SW480 (cell line): ENCODE measurements at places on chromosomes 4 and X.

DNA sequence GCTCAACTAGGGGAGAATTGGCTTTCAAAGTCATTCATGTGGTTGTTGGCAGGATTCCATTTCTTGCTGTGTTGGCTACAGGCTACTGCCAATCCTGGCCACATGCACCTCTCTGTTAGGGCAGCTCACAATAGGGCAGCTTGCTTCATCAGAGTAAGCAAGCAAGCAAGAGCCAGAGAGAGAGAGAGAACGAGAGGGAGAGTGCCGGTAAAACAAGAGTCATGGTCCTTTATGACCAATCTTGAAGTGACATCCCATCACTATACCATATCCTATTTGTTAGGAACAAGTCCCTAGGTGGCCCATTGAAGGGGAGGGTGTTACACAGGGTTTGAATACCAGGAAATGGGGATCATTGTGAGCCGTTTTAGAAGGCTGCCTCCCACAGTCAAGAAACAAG, 33.0 kb upstream of the TLR2 start:
- DNase-seq = no peak

DNA sequence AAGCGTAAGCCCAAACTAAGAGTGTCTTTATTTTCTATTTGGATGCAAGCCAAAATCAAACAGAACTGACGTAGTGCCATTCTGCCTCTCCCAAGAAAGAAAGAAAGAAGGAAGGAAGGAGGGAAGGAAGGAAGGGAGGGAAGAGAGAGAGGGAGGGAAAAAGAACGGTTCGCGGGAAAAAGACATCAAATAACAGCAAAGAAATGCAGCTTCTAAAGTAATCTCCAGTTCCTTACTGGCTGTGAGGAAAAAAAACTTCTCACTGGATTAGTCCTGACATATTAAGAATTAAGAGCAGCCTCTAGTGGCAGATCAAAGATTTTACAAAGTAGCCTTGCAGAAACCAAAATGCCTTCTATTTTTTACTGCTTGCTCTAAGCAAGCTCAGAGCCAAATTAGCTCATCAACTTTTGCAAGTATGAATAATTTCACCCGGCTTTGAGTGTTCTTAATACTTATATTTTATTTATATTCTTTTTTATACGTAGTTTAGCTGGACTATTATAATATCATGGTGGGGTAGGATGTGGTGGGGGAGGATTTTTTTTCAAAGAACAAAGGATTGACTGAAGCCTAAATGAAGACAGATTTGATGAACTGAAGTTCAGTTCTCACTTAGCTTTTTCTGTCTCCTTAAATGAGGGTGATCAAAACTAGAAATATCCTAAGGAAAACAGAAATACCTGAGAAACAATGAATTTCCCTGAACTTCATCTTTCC, 36.6 kb downstream of the PITX2 start:
- DNase-seq = peak; percentile 37

GRCh38 chr4:80225595-80225994, 28.3 kb downstream of the PRDM8 start:
- no peak for DNase-seq

- no peak for DNase-seq
These were observed 38.3 kb downstream of the GPAT3 start for GRCh38 chr4:83574247-83574646.

- DNase-seq = no peak
These were observed 10.4 kb upstream of the PGAM4 start for GRCh38 chrX:77979870-77980269.

- DNase-seq = no peak
These were observed 31.8 kb downstream of the CXCL1 start for GRCh38 chr4:73901031-73901430.

DNA sequence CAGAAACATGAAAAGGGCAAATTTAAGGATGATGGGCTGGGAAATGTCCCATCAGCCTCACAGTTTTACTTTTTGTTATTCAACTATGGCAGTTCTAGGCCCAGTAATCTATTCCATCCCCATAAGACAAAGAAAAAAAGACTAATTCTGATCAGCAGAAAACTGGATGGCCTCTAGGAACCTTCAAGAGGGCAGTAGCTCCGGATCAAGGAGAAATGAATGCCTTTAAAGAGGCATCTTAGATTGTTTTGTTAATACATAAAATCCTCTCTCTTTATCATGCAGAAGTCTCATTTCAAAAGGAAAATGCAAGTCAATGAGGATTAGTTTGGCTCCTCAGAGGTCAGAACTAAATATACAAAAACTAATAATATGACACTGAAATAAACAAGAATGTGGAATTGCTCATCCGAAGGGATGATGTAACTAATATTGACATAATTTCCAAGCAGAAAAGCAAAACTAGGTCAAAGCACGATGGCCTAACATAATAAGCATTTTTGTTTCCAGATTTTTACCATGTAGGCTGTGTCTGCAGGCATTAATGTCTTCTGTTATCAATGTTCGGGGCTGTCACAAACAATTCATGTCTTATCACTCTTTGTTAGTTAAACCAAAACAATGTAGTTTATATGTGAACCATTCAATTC, 8.8 kb downstream of the MID1 start:
- DNase-seq = no peak
